ENCODE measurements at places on chromosomes 13 and 19. TPM values are rescaled to one million over a fixed set of nuclear protein-coding genes. Genes with fewer than 3 reads are reported as not detected.

- H3K36me3 ChIP-seq: no peaks in the 10 kb centered on the region
- no peak for DNase-seq
- no peak overlapping the region for H3K27ac ChIP-seq
- no peaks in the 10 kb centered on the region for H3K4me1 ChIP-seq
Measured at GRCh38 chr13:67217880-67218279, 12.3 kb downstream of the PCDH9 start.

DNA sequence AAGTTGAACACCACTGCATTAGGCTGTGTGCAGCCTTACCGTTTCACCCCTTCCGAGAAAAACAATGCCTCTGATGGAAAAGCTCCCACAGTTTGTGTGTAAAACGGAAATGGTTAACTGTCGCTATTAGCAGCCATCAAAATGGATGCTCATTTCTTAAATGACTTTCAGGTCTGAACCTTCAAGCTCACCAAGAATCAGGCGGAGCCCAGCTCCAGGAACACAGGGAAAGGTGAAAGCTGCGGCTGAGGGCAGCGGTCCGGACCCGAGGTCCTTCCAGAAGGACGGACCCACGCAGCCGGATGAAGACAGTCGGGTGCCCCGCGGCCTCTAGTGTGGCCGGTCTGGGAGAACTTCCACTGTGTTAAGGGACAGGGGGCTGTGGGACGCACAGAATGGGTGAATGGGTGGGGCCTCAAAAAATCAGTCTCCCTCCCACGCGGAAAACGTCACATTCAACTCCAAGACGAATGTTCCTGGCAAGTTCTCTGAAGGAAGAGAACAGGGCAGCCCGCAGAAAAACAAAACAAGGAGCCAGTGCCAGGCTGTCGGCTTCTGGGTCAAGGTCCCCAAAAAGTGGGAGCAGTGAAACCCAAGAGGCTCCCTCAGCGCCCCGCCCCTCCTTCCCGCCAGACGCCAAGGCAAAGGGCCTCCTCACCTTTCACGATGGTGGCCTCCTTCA lies 4.9 kb downstream of the IRS2 start:
- no peaks in the 10 kb centered on the region for H3K27me3 ChIP-seq
- H3K36me3 ChIP-seq: peaks cover 15% of the 10 kb centered on the region
- no peak for DNase-seq
- H3K27ac ChIP-seq: peak overlapping the region; percentile 58
- peaks cover 48% of the 10 kb centered on the region for H3K4me1 ChIP-seq
- H3K4me3 ChIP-seq: peak overlapping the region; percentile 52

Gene TMEM145
- total RNA-seq: not detected

DNA sequence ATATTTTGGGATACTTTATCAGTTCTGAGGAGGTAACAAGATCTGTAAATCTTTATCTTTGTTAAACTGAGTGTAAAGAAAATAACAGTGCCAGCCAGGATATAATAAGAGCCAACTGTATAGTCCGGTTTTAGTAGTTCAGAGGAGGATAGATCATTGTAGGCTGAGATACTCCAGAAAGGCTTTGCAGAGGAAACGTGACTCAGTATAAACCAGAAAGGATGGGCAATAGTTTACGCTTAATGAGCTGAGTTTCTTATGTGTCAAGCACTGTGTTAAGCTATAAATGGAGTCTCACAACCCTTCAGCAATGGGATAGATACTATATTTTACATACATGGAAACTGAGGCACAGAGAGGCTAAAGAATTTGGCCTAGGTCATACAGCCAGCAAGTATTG lies 3.8 kb downstream of the RFXAP start:
- no peak overlapping the region for H3K4me3 ChIP-seq
- peaks cover 10% of the 10 kb centered on the region for H3K36me3 ChIP-seq
- no peak overlapping the region for H3K27ac ChIP-seq
- DNase-seq: no peak
- H3K27me3 ChIP-seq: no peaks in the 10 kb centered on the region
- H3K4me1 ChIP-seq: peaks cover 10% of the 10 kb centered on the region

DNA sequence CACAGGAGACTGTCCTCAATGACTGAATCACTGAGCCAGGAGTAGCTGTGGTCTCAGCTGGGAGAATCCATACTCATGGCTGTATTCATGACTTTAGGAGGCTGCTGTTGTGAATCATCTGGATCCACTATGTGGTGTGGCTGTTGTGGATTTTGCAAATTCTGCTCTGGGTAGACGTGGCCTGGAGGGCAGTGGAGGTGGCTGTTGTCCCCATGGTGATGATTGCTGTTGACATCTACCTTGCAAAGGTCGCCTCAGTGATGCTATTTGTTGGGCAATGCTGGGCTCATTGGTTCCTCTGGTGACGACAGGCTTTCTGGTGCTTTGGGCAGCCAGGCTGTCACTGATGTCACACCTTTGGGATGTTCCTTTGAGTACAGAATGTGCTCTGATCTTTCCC lies 23.9 kb downstream of the MUC16 start:
- H3K27ac ChIP-seq: no peak overlapping the region
- no peaks in the 10 kb centered on the region for H3K36me3 ChIP-seq
- no peaks in the 10 kb centered on the region for H3K27me3 ChIP-seq
- H3K4me1 ChIP-seq: no peaks in the 10 kb centered on the region

GRCh38 chr19:7887408-7888144 lies 734 bp upstream of the LRRC8E start:
- no peaks in the 10 kb centered on the region for H3K4me1 ChIP-seq
- peaks cover 28% of the 10 kb centered on the region for H3K27me3 ChIP-seq
- no peak overlapping the region for H3K27ac ChIP-seq

DNA sequence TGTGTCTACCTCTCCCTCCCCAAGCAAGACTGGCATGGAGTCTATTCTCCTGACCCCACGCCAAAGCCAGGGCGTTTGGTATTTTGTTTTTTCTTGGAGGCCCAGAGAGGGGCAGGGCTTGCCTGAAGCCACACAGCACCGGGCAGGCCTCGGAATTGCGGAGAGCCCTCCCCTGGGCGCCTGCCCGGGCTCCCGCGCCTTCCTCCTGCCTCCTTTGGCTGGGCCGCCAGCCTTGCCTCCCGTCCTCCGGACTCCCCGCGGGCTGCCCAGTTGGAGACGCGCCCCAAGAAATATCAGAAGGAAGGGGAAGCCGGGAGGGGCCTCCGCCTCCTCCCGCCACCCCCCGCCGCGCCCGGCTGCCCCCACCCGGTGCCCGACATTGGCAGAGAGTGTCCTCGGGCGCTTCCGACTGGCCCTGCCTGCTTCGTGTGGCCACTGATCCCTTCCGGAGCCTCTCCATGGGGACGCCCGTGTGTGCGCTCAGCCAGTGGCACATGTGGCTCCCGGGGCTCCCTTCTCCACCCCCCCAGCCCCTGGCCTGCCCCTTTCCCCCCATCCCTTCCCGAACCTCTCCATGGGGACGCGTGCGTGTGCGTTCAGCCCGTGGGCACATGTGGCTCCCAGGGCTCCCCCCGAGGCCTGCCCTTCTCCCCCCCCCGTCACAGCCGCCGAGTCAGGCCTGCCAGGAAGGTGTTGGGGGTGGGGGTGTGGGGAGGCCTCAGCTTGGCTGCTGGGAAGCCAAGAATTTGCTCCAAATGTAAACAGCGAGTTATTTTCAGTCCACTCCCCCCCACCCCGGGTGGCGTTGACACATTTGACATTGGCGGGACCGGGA lies 37.3 kb downstream of the NFIC start:
- H3K27me3 ChIP-seq: no peaks in the 10 kb centered on the region
- H3K36me3 ChIP-seq: no peaks in the 10 kb centered on the region
- DNase-seq: peak; percentile 89
- peak overlapping the region; percentile 100 for H3K27ac ChIP-seq

DNA sequence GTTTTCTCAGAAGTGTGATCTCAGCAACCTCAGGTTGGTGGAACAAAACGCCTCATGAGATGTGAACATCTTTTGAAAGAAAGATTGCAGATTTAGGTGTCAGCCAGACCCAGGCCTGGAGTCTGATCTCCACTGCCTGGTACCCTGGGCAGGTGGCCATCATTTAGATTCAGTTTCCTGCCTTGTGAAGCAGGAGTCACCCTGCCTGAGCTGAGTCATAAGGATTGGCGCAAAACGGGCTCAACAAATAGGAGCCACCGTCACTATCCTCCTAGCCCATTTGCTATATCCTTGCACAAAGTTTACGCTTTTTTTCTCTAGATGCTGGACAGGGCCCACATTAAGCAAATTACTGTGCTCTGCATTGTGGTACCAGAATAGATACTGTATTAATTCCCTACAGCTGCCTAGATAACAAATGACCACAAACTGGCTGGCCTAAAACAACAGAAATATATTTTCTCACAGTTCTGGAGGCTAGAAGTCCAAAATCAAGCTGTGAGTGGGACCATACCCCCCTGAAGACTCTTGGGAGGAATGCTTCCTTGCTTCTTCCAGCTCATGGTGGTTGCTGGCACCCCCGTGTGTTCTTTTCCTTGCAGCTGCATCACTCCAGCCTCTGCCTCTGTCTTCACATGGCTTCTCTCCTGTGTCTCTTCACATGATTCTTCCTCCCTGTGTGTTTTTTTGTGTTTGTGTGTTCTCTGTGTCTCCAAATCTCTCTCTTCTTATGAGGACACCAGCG lies 38.2 kb downstream of the TNFSF11 start:
- no peak overlapping the region for H3K4me3 ChIP-seq
- H3K27ac ChIP-seq: no peak overlapping the region
- no peaks in the 10 kb centered on the region for H3K36me3 ChIP-seq
- H3K27me3 ChIP-seq: no peaks in the 10 kb centered on the region
- H3K4me1 ChIP-seq: no peaks in the 10 kb centered on the region
- no peak for DNase-seq

GRCh38 chr13:103510007-103510535 lies 443.9 kb upstream of the SLC10A2 start:
- no peak for DNase-seq
- no peak overlapping the region for H3K27ac ChIP-seq
- no peaks in the 10 kb centered on the region for H3K4me1 ChIP-seq
- no peaks in the 10 kb centered on the region for H3K36me3 ChIP-seq

- no peaks in the 10 kb centered on the region for H3K4me1 ChIP-seq
- H3K4me3 ChIP-seq: no peak overlapping the region
- H3K27me3 ChIP-seq: no peaks in the 10 kb centered on the region
- no peak overlapping the region for H3K27ac ChIP-seq
- H3K36me3 ChIP-seq: no peaks in the 10 kb centered on the region
Measured at GRCh38 chr13:60260440-60260839, 96.7 kb upstream of the DIAPH3 start.

- no peaks in the 10 kb centered on the region for H3K4me1 ChIP-seq
- DNase-seq: no peak
- no peak overlapping the region for H3K4me3 ChIP-seq
- H3K27me3 ChIP-seq: peaks cover 12% of the 10 kb centered on the region
Measured at GRCh38 chr19:2312820-2313501, 5.0 kb upstream of the LINGO3 start.

DNA sequence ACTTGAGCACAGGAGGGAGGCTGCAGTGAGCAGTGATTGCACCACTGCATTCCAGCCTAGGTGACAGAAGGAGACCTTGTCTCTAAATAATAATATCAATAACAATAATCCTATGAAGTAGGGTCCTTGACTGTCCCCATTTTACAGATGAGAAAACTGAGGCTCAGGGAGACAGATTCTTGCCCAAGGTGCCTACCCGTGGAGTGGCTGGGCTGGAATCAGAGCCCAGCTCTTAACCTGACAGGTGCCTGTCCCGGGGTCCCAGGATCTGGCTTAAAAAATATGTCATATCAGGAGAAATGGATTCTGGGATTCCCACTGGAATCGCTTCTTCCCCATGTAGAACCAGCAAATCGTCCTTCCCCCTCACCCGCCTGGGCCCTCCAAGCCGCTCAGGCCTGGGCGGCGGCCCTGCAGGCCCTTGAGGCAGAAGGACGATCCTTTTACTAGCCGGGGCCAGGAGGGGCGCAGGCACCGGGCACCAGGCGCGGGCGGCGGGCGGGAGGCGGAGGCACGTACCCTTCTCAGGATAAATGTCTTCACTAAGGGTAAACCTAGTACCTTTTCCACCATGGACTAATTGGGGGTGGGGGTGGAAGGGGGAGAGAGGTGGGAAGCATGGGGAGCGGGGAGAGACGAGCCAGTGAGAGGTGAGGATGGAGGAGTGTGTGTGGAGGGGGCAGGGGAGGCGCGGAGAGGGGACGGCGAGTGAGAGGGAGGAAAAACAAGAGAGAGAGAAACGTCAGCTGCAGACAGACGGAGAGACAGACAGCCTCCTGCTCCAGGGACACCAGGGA lies 60.6 kb downstream of the COLGALT1 start:
- no peak for DNase-seq
- H3K36me3 ChIP-seq: no peaks in the 10 kb centered on the region
- no peaks in the 10 kb centered on the region for H3K4me1 ChIP-seq
- no peak overlapping the region for H3K27ac ChIP-seq
- peak overlapping the region; percentile 25 for H3K4me3 ChIP-seq
